ENCODE measurements at places on chromosomes 2 and 18.

GRCh38 chr2:159119652-159120257 lies 151.3 kb downstream of the TANC1 start:
- no peak for DNase-seq

GRCh38 chr18:60686142-60686541 lies 313.6 kb upstream of the MC4R start:
- no peak for DNase-seq

GRCh38 chr2:67304300-67304890 lies 92.7 kb upstream of the ETAA1 start:
- DNase-seq, result no peak

DNA sequence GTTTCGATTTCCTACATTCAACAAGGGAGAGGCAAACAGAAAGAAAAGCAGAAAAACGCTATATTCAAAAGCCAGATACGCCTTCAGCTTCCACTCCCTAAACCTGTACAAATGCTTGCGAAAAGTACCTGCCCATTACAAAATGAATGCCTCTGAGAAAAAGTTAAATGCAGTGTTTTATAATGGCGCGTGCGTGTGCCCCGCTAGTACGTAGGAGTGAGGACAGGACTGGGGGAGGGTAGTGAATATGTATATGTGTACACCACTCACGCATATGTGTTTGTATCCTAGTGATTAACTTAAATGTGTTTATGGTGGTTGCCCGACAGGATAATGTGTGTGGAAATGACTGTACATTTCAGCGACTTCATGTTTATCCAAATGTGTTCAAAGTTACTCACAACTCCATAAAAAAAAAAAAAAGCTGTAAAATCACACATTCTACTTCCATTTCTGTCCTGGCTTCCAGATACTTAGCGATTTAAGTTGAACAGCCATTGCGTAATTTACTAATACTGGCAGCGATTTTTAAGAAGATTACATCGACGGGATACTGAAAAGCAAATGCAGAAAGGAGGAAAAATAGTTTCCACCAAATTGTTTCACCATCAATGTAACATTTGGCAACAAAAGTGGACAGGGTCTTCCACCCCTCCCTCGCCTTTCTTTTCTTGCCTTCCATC lies 1.3 kb downstream of the NEUROD1 start:
- no peak for DNase-seq

GRCh38 chr2:183892315-183892941 lies 705.9 kb upstream of the ZNF804A start:
- no peak for DNase-seq

DNA sequence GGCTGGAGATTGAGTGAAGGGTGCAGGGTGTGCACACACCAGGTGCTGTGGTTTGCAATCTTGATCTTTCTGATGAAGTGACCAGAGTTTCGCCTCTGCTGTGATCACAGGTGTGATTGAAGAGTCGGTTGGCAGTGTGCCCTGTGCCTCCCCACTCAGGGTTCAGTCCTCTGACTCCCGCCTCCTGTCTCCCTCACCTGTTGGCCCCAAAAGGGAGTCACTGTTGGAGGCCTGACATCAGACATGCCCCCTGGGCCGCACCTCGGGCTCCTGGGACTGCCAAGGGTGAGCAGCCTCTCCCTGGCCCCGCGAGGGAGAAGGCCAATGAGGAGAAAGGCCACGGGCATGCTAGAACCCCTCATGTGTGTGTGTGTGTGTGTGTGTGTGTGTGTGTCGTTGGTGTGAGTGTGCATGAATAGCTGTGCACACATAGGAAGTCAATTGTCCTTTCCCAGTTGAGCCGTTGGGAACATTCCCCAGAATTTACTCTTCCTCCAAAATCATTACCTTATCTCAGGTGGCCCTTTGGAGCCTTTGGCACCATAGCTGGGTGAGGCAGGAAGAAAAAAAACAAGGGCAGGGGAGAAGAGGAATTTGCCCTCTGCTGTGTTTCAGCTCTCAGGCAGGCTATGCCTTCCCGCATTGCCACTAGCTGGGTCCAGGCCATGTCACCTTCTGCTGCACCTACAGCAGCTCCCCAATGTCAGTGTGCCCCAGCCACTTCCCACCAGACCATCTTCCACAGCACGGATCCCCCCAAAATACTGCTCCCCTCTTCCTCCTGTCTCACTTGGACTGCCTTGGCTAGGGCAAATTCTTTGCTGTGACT lies 78.1 kb upstream of the LAPTM4A start:
- no peak for DNase-seq

- no peak for DNase-seq
These were observed 396.8 kb upstream of the SLC14A2 start for GRCh38 chr18:45218436-45218835.

GRCh38 chr2:20674974-20675679 lies 8.2 kb downstream of the GDF7 start:
- peak; percentile 45 for DNase-seq

DNA sequence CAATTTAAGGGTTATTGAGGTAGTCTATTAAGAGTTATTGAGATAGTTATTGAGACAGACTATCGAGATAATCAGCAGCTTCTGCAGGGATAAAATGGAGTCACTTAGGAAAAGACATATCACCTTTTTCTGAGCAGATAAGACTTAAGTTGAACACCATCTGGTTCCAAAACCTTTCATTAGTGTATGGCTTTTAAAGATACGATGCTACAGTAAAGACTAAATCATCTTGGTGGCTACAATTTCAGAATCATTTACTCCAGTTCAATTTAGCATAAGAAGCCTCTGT lies 68.6 kb upstream of the DNAJC10 start:
- no peak for DNase-seq

GRCh38 chr2:219461669-219462068 lies 27.0 kb downstream of the SPEG start:
- DNase-seq, result no peak

DNA sequence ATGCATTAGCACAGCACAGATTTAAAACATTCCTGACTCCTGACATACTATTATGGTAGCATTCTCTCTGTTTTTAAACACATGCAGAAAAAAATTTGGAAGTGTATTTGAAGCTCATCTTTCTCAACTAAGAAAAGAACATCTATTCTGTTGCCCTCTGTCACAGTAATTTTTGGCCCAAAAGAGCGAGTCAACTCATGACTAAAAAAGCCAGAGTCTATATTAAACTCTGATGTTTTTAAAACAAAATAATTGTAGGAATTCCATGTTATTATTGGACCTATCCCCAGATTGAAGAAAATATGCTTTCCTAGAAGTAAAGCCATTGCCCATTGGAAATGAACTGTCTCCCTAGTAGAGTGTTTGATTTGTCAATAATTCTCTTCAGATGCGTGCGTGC lies 96.7 kb downstream of the CRIM1 start:
- no peak for DNase-seq

GRCh38 chr2:136764452-136765255 lies 691 bp upstream of the THSD7B start:
- DNase-seq, result no peak

DNA sequence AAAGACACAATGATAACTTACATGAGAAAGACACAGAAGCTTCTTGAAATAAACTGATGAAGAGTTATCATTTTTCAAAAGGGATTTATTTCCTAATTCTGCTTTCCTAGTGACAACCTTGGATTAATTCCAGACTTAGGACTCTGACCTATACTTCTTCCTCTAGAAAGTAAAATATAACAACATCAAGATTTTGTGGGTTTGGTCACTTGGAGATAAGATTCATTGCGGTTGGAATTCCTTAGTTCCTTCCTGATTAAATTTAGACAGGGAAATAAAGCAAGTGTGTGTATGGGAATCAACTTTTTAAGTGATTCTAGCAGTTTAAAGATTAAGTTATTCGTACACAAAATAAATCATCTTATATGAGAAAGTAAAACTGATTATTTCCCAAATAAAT lies 208.4 kb upstream of the CCDC150 start:
- DNase-seq, result no peak

GRCh38 chr2:59018737-59019136 lies 777.6 kb upstream of the FANCL start:
- DNase-seq, result no peak

DNA sequence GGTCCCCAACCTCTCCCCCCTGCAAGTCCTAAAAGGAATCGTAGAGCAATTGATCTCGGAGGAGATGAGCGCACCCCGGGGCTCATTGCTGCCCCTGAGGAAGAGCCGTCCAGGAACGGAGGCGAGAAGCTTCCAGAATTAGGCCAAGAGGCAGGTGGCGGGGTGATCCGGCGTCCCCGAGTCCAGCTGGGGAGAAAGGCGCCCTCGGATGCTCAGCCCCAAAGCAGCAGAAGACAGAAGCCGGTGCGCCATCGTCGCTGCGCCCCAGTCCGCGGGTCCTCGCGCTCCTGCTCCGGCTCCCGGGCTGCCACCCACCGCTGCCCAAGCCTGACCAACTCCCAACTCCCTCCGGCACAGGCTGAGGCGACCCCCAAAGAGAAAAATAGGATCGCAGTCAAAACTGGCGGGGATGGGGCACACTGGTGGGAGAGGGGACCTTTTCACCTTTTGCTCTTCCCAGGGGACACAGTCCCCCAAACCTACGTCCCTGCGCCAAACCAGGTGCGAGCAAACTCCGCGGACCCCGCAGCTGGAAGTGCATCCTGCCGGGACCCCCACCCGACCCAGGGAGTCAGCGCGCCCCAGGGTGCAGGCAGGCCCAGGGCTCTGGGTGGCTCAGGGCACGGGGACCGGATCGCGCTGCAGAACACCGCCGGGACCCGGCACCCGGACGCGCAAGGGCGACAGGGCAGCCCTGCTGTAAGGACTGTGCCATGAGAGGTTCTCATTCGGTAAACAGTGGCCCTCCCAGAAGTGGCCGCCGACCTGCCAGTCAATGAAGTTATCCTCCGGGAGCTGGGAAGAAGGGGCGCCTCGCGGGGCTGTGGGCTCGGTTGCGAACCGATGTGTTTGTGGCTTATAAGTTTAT lies 8.4 kb upstream of the MEIS1 start:
- no peak for DNase-seq

DNA sequence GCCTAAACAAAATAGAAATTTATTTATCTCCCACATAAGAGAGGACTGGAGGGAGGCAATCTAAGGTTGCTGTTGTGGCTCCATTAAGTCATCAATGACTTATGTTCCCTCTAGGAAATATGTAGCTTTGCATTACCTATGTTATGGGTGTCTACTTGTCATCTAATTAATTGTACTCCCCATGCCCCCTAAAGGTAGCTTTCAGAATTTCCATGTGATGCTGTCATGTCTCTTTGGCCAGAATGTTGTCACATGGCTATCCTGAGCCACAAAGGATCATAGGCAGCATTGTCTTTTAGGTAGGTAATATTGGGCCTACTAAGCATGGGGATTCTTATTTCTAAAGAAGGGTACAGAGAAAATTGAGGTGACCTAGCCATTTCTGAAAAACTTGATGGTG lies 935.6 kb upstream of the FANCL start:
- no peak for DNase-seq
